ENCODE measurements at places on chromosomes 13 and 19.
A peak's percentile ranks its signal among the peaks of the same experiment; 100 is the strongest.

- DNase-seq, result peak; percentile 87
Observed at GRCh38 chr19:49761625-49762311, 1.3 kb downstream of the TSKS start.

DNA sequence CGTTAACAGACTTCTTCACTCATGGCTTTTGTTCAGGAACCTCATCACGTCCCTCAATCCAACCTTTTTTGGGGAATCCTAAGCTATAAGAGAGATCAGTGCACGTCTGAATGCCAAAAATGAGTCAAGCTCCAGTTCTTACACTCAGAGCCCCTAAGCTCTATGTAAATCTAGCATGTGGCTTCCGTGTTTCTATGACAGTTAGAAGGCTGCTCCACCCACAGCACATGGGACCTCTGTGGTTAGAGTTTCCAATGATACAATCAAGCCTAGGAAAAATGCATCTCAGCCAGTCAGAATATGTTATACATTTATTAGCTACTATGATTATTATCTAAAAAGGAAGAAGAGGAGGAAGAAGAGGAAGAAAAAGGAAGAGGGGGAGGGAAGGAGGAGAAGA, 135.9 kb downstream of the ENOX1 start:
- DNase-seq, result no peak

GRCh38 chr19:44512326-44513298, 12.3 kb upstream of the ZNF180 start:
- peak; percentile 50 for DNase-seq

- peak; percentile 75 for DNase-seq
Observed at GRCh38 chr13:74206061-74206561, 71.9 kb upstream of the KLF12 start.

DNA sequence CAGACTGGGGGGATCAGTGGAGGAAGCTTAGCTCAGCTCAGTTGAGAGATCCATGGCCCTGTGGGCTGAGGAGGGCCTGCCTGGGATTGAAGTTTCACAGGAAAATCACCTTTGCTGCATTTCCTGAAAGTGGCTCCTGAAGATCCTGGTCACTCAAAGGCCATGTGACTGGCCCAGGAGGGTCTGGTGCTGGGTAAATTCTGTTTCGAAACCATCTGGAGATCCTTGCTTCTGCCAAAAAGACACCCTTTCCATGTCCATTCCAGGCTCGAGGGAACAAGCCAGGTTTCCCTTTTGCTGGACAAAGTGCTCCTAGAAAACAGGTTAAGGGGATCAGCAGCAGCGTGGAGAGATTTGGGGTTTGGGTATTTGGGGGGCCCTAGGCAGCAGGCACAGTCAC, 293.3 kb downstream of the ZNF536 start:
- no peak for DNase-seq

- peak; percentile 18 for DNase-seq
Observed at GRCh38 chr19:55070466-55071128, 5.1 kb upstream of the EPS8L1 start.

GRCh38 chr19:24046550-24046949, 40.4 kb upstream of the ZNF254 start:
- DNase-seq, result no peak

GRCh38 chr19:49469828-49470614, 4.0 kb upstream of the FLT3LG start:
- no peak for DNase-seq

DNA sequence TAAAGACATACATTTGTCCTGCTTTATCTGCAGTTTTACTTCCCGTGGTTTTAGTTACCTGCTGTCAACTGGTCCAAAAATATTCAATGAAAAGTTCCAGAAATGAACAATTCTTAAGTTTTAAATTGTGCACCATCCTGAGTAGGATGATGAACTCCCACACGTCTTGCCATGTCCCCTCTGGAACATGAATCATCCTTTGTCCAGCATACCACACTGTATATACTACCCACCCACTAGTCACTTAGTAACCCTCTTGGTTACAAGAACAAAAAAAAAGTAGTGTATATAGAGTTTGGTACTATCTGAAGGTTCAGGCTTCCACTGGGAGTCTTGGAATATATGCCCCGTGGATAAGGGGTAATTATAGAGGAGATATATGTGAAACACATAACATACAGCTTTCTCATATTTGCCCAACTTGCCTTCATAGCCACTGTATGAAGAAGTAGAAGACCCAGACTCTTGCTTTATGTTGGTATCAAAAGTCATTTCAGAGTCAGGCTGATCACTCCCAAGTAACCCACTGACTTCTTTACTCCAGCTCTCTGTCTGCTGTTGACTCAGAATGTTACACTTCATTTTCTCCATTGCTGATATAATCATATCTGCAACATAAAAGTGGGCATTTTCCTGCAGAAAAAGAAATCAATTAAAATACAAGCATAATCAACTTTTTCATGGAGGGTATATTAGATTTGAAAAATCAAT, 19.3 kb downstream of the RUBCNL start:
- DNase-seq, result peak; percentile 82

GRCh38 chr13:52022356-52022755, 2.1 kb upstream of the UTP14C start:
- DNase-seq, result no peak

- DNase-seq, result no peak
Observed at GRCh38 chr19:511101-511851, 4.0 kb downstream of the TPGS1 start.
